GM23248 (cell line): ENCODE measurements at places on chromosomes 1 and 21. TPM values are rescaled to one million over a fixed set of nuclear protein-coding genes. Genes with fewer than 3 reads are reported as not detected.

DNA sequence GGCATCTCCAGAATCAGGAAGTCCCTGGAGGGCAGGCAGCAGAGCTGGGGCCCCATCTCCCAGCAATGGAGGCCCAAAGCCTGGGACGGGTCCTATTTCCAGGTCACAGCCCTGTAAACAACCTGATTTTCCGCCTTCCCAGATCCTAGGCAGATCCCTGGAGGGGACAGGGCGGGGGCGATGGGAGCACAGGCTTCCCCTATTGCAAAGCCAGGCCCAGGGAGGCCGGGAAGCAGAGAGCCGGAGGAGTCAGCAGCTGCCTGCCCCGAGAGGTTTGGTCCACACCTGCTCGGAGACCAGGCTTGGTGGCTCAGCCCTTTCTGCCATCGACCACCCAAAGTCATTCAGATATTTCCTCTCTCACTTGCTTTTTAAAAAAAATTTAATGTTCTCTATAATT lies 29.2 kb downstream of the CASZ1 start:
- DNase-seq, result no peak

AMY1B gene
- not detected in 2 replicates for total RNA-seq

DNA sequence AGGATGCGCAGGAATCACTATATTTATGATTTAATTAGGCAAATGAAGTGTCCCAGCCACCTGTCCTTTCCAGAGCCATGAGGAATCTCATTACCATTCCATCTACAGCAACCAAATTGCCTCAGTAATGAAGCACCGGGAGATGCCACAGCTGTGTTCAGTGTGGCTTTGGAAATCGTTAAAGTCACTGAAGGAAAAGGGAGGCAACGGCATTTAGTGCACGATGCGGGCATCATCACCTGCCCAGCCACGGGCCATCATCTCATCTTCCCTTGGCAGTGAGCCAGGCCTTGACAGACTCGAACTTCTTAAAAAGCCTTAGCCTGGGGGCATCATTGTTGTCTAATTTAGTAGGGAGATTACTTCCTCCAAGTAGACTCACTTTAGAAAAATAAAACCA lies 67.8 kb downstream of the CNIH3 start:
- DNase-seq, result no peak

DNA sequence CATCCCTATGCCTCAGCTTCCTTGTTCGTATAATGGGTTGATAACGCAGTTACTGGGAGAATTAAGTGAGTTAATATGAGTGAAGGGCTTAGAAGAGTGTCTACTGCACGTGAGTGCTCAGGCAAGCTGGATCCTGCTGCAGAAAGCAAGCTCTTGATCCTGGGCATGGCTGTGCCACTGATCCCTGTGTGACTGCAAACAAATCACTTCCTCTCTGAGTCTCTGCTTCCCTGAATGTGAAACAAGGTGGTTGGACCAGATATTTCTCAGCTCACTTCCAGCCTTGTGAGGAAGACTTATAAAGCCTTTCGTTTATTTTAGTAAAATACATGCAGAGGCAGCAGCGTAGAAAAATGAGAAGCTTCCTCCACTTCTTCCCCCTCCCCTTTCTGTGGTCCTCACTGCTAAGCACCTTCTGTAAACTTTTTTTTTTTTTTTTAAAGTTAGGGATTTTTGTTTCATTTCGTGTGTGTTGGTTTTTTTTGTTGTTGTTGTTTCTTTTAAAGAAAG lies 13.8 kb downstream of the PSEN2 start:
- DNase-seq, result no peak

- no peak for DNase-seq
Measured at GRCh38 chr1:246151796-246152434, 355.2 kb downstream of the SMYD3 start.

- no peak for DNase-seq
Measured at GRCh38 chr1:163772246-163772645, 450.5 kb downstream of the NUF2 start.

- peak; percentile 58 for DNase-seq
Measured at GRCh38 chr1:224433701-224434672, 610 bp downstream of the WDR26 start.

DNA sequence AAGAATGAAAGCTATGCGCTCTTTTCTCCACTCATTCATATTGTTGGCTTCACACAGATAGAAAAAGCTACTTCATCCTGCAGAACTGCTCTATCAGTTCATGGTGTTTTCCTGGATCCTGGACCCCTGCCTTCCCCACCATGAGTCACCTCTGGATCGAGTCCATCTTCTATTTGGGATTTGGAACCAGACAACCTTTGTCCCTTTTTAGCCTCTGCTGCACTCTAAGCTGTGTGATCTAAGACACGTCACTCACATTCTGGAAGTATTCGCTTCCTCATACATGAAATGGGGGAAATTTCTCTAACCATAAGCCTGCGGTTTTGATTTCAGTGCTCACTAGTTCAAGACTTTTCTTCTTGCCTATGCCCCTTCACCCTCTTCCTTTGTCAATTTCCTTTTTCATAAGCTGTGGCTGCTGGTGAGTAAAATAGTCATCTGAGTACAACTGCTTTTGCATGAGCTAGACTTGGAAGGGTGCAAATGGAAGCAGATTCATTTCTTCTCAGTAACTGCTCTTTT lies 14.1 kb upstream of the DEGS1 start:
- DNase-seq, result peak; percentile 66

- DNase-seq, result no peak
Measured at GRCh38 chr1:169260478-169261151, 107.0 kb downstream of the NME7 start.

PRELP gene
- total RNA-seq, result under 0.01 and 0.32 TPM in 2 replicates

GRCh38 chr1:35692317-35692716 lies 26.4 kb downstream of the C1orf216 start:
- DNase-seq, result no peak

DNA sequence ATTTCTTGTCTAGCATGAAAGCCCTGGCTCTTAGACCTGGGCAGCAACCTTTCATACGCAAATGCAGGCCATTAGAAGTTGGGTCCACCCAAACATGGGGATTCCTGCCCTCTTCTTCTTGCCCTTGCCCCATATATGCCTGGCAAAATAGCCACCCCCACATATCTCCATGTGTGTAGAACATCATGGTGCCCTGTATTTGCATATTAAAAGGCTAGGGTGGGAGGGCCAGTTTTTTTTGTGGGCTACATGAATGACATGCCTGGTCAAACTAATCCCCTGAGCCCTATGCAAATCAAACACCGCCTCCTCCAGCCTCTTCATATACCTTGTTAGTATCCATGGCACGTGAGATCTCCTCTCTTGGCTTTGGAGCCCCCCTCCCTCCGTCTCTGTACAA lies 24.7 kb downstream of the MFSD2A start:
- DNase-seq, result no peak

DNA sequence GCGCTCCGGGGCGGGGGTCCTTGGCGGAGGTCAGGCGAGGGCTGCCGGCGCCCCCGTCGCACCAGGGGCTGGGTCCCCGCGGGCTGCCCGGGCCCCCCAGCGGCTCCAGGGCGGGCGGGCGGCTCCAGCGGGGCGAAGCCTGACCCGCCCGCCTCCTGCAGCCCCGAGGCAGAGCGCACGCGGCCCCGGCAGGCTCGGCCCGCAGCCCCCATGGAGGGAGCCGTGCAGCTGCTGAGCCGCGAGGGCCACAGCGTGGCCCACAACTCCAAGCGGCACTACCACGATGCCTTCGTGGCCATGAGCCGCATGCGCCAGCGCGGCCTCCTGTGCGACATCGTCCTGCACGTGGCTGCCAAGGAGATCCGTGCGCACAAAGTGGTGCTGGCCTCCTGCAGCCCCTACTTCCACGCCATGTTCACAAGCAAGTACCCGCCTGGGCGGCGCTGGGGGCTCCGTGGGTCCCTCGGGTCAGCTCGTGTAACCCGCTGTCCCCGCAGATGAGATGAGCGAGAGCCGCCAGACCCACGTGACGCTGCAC lies 817 bp downstream of the KLHL17 start:
- DNase-seq, result peak; percentile 49

CFHR1 gene
- total RNA-seq, result not detected in 2 replicates

- DNase-seq, result peak; percentile 76
Measured at GRCh38 chr1:33903210-33903589, 39.3 kb downstream of the HMGB4 start.

GRCh38 chr1:185170291-185170848 lies 13.4 kb downstream of the SWT1 start:
- DNase-seq, result peak; percentile 68

DNA sequence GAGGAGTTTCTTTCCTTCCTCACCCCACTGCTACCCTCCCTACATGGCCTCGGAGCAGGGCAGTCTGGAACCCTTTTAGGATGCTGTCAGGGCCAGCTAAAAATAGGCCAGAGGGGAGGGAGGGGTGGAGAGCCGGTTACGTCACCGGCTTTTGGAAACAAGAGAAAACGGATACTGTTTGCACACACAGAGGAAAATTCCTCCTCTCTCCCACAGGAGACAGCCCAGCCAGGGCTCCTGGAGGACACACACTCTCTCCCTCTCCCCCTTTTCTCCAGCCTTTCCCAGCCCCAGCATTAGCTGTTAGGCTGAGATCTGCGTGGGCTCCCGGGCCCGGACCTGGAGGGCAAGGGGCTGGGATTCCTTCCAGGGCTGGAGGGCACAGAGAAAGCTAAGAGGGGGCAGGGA lies 20.0 kb upstream of the ALDH4A1 start:
- peak; percentile 95 for DNase-seq

DNA sequence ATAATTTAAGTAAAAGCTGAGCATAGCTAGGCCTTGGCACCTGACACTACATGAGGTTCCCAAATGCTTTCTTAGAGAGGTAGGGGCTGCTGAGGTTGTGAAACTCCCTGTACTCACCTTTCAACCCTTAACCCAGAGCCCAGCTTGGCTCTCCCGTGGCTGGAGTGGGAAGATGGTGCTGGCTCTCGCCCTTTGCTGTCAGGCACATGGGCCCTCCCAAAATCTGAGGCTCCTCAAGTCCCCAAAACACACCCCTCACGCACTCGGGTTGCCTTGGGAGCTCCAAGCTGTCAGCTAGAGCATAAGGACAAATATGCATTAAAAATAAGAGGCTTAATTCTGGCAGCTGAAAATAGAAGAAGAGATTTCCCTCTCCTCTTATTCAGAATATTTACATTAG lies 46.7 kb upstream of the PLPPR4 start:
- DNase-seq, result no peak

GRCh38 chr21:15793550-15794235 lies 63.9 kb downstream of the USP25 start:
- DNase-seq, result peak; percentile 12

MAP3K21 gene
- not detected in 2 replicates for total RNA-seq

DNA sequence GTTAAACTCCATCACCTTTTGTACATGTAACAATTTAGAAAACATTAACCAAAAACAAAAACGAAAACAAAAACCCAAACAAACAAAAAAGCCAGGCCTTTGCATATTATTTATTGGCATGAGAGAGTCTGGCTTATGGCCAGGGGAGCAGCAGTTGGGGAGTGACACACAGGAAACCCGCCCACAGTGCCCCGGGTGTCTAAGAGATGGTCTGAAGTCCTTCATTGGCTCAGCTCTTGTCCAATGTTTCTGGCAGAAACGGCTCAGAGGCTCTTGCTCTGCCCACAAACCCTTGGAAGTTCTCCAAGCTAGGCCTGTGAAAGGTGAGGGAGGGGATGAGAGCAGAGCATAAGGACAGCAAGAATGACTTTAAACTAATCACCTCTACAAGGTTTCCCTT lies 131.5 kb downstream of the CNIH3 start:
- peak; percentile 85 for DNase-seq

LRRC3 gene
- 0.32 and 0.38 TPM in 2 replicates for total RNA-seq

- DNase-seq, result peak; percentile 72
Measured at GRCh38 chr1:19361611-19362147, 49.6 kb downstream of the SLC66A1 start.

DNA sequence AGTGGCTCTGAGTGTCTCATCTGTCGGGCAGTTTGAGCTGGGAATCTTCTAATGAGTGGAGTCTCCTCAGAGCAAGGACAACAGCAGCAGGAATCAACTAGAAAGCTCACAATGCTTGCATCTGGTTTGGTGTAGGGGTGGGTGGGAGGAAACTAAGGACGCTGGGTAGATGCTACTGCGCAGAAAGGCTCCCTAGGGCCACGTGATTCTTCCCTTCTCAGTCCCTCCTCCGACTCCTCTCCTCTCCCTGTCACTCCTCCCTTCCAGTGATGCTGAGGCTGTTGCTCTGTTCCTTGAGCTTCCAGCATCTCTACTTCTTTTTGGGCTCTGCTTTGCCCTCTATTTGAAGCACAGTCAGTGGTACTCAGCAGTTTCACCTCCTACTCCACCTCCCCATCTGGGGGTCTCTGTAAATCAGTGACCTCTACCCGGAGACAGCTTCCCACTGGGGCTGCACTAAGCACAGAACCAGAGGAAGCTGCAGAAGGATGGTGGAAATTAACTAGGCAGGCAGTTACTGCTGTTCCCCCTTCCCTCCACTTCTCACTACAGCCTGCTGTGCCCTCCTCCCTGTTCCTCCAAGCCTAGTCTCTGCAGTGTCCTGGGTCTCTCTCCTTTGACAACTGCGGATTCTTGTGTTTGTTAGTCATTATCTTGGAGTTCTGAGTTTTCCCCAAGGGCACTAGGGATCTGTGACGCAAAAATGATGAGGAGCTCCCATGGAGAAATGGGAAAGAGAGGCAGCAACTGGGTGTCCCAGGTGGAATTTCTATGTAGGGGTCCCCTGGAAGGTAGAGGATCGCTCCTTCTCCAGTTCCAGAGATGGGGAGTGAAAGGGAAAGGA lies 5.8 kb downstream of the LINGO4 start:
- DNase-seq, result peak; percentile 21

DNA sequence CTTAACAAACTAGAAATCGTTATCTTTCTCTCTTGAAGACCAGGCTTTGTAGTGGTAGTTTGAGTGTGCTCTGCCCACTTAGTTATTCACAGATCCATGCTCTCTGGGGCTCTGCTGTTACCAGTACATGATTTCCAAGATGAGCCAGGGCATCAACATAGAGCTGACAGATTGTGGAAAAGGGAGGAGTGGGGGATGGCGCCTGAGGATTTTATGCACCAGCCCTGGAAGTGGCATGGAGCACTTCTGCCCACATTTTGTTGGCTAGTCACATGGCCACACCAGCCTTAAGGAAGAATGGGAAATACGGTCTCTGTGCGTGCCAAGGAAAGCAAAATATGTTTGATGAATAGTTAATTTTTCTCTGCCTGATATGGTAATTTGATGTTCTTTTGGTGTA lies 18.2 kb downstream of the TSNAX start:
- DNase-seq, result no peak

GRCh38 chr1:180425952-180426351 lies 76.4 kb downstream of the ACBD6 start:
- no peak for DNase-seq

DNA sequence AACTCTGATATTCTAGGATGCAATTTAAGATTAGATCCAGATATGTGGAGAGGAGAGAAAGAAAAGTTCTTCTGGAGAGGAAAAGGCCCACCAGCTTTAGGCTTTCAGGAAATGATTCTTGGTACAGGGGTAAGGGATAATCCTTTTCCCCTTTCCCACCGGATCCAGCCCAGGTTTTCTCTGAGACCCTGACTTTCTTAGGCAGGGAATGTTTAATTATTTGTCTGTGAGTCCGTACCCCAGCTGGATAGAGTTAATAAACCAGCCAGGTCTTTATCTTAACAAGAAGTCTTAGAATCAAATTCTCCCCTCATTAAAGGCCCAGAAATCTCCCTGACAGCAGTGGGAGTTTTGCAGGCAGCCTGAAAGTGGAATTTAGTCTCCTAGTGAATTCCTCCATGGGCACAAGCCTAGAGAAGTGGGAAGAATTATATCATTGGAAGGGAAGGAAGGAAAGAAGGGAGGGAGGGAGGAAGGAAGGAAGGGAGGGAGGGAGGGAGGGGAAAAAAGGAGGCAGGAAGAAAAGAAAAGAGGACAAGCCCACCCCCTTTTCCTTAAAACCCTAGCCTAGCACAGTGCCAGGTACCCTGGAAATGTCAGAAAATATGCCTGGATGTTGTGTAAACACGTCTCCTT lies 189.0 kb downstream of the PLPP3 start:
- DNase-seq, result no peak

MTFR1L gene
- 57.2 and 58.3 TPM in 2 replicates for total RNA-seq

GRCh38 chr1:229756666-229757065 lies 130.6 kb downstream of the URB2 start:
- peak; percentile 81 for DNase-seq

MCOLN3 gene
- 0.51 and 0.54 TPM in 2 replicates for total RNA-seq
